ENCODE measurements at places on chromosomes 11 and 22. TPM values are rescaled to one million over a fixed set of nuclear protein-coding genes. Genes with fewer than 3 reads are reported as not detected.

DNA sequence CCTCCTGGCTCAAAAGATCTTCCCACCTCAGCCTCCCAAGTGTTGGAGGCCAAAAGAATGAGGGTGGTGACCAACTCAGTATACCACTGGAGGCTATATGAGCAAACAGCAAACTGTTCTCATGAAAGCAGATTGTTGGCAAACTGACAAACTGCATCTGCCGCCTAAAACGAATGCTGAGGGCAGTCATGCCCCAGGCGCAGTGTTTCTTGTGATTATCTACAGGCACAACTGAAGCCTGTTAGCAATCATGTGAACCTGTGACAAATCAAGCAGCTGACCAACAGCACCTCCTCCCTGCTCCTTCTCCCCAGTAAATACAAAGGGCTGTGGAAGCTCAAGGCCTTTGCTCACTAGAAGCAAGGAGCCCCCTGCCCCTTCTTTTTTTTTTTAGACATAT is 47.8 kb downstream of the BTBD10 start:
- no peak for DNase-seq

GRCh38 chr11:37442576-37442975 is 844.5 kb upstream of the RAG2 start:
- DNase-seq: no peak

- no peak for DNase-seq
Observed at GRCh38 chr11:124938206-124938765, 2.4 kb upstream of the HEPACAM start.

DNA sequence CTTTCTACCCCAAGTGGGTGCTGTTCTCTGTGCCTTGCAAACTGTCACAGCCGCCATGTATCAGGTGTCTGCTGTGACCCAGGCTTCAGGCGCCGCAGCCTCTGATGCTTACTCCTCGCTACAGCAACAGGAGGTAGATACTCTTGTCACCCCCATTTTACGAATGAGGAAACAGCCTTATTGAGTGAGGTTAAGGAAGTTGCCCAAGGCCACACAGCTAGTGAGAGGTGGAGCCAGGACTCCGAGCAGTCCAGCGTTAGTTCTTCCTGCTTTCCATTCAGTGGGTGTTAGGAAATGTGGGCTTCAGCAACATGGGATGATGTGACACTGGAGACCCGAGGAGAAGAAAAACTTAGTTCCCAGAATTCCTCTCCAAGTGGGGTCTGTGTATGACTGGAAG is 14.3 kb downstream of the RNF215 start:
- no peak for DNase-seq

HYOU1 gene
- total RNA-seq: 354 TPM

- peak; percentile 19 for DNase-seq
Observed at GRCh38 chr11:96393753-96394348, 4.0 kb downstream of the JRKL start.

NXPE4 gene
- not detected for total RNA-seq

GRCh38 chr11:132551016-132551415 is 981.3 kb downstream of the OPCML start:
- DNase-seq: no peak

- no peak for DNase-seq
Observed at GRCh38 chr11:81839976-81840375, 893.7 kb downstream of the FAM181B start.

Data from pulmonary artery endothelial cell (primary cell).